ENCODE measurements at places on chromosomes 7 and 10.

- no peak for DNase-seq
These were observed 83.8 kb downstream of the SPAG6 start for GRCh38 chr10:22429146-22429545.

DNA sequence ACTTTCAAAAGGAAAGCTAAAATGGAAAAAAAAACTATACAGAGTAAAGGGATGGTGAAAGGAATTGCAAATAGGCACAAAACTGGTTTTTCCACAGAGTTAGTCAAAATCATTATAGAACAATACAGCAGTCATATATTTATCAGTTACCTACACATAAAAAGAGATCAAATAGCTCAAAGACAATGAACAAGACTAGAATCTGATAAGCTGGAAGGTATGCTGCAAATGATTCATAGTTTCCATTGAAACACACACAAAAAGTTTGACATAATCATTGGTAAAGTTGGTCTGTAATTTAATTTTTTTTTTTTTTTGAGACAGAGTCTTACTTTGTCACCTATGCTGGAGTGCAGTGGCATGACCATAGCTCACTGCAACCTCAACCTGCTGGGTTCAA lies 92.4 kb upstream of the SGCE start:
- DNase-seq = no peak

DNA sequence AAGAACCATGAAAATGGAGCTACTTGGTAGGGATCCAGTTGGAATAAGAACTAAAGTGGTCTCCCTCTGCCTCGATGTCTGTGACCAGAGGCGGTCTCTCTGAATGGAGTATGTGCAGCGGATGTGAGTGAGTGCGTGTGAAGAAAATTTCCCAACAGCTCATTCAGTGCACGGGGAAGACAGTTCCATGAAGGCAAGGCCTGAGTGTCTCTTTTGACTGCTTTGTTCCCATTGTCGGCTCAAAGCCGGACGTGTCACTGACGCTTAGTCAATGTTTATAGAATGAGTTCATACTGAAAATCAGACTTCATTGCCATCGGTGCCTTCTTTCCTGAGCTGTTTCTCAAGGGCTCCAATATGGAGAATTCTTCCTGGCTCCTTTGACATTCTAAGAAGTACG lies 55.3 kb upstream of the GRB10 start:
- peak; percentile 49 for DNase-seq

GRCh38 chr7:103765901-103766300 lies 223.6 kb downstream of the RELN start:
- DNase-seq = no peak

- peak; percentile 1 for DNase-seq
These were observed 648.8 kb downstream of the ARL4A start for GRCh38 chr7:13336227-13336626.

DNA sequence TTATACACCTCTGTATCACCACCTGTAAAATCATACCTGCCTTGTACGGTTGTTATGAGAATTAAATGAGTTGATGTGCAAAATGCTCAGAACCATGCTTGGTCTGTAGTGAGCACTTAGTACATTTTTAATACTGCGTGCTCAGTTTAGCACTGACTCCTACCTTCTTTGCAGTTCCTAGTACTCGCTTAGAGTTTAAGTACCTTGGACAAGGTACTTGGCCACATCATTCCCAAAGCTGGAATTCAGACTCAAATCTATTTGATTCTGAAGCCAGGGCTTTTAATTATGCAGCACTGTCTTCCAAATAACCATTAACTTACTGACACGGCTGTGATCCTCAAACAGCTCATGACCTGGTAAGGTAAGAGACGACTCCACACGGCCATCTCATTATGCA lies 100.0 kb upstream of the AGK start:
- no peak for DNase-seq

- DNase-seq = no peak
These were observed 36.2 kb downstream of the MPP7 start for GRCh38 chr10:28266449-28267224.

- DNase-seq = no peak
These were observed 105.1 kb downstream of the INPP5A start for GRCh38 chr10:132642732-132643008.

GRCh38 chr7:116407165-116407564 lies 92.4 kb upstream of the CAV2 start:
- no peak for DNase-seq

GRCh38 chr7:55538538-55538937 lies 33.8 kb downstream of the VOPP1 start:
- peak; percentile 76 for DNase-seq

DNA sequence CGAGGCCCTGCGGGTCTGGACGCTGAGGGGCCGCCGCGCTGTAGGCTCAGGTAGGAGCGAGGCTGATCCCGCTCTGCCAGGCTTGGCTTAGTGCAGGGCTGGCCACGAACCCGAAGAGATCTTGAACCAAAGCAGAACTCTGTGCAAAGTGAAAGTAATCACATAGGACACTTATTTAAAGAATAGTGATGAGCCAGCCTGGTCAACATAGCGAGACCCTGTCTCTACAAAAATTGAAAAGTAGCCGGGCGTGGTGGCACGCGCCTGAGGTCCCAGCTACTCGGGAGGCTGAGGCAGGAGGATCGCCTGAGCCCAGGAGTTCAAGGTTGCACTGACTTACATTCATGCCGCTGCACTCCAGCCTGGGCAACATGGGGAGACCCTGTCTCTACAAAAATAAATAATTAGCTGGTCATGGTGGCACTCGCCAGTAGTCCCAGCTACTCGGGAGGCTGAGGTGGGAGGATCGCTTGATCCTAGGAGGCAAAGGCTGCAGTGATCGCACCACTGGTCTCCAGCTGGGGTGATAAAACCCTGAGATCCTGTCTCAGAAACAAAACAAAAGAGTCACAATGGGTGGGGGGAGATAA lies 541 bp downstream of the ZSCAN25 start:
- DNase-seq = no peak

GRCh38 chr7:92750946-92751345 lies 85.4 kb downstream of the CDK6 start:
- no peak for DNase-seq

DNA sequence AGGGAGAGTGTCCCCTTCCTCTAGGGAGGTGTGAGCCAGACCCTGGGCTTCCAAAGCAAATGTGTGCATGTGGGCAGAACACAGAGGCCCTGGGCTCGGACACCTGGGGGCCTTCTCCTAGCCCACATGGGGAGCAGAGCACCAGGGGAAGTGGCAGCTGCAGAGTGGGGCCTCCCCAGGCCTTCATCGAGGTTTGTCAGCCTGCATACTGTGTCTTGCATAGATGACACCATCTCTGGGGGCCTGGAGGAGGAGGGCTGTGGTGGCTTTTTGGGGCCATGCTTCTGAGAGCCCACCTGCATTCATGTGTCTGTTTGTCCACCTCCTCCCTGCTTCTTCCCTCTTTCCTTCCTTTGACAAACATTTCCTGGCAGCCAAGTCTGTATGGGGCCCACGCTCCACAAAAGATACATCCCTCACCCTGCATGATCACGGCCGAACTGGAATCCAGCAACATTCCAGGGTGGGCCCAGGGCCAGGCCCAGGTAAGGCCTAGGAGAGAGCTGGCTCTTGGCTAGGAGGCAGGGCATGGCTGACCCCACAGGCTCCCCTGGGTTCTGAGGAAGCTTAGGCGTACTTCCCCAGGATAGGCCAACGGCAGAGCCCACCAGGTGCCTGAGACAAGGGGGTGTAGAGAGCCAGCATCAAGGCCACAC lies 79.2 kb downstream of the ZMIZ1 start:
- DNase-seq = no peak

DNA sequence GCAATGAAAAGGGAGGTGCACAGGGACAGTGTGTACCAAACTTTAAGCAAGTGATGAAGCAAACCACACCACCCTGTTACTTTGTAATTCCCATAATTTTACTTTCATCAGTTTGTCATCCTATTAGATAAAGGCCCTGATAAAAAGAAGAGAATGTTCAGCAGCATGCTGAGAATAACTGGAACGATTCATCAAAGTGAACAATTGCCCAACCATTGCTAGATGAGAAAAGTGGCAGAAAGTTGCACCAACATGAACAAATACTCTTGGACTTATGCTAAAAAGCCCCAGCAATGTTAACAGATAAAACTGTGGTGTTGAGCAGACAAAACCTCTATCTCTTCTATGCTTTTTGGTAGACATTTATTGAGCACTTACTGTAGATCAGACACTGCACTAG lies 75.5 kb upstream of the PCGF5 start:
- DNase-seq = no peak
